Stimulated activated CD8-positive, alpha-beta memory T cell treated with anti-CD3 and anti-CD28 coated beads, Interleukin-4, amount 100 ng/mL, for 1 hour (primary cell): ENCODE measurements at places on chromosomes 5 and 9.

- no peak for DNase-seq
These were observed 5.5 kb upstream of the TNIP1 start for GRCh38 chr5:151086192-151086869.

DNA sequence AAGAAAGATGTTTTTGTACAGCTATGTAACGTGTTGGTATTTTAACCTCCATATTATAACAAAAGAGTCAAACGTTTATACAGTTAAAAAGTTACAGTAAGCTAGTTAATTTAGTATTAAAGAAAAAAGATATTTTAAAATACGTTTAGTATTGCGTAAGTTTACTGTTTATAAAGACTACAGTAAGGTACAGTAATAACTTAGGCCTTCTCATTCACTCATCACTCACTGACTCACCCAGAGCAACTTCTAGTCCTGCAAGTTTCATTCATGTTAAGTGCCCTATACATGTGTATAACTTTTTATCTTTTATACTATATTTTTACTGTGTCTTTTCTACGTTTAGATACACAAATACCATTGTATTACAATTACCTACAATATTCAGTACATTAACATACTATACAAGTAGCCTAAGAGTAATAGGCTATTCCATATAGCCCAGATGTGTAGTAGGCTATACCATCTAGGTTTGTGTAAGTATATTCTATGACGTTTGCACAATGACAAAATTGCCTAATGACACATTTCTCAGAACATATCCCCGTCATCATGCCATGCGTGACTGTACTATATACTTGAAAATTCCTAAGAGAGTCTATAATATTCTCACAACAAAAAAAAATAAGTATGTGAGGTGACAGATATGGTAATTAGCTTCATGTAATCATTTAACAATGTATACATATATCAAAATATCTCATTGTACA, 33.8 kb downstream of the ERP44 start:
- no peak for DNase-seq

DNA sequence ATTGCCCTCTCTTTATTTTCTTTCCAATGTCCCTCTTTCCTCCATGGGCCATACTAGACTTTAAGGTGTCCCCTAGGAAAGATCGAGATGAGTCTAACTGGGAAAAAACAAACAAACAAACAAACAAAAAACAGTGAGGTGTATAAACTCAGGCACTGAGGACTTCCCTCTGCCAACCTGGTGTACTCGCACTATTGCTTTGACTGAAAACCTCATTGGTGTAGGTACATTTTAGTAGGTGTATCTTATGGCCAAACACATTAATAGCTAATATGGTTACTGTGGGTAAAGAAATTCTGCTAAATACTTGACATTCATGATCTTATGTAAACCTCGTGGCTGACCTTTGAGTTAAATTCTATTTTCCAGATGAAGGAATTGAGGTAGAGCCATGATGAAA, 74.3 kb downstream of the TNC start:
- DNase-seq = no peak

DNA sequence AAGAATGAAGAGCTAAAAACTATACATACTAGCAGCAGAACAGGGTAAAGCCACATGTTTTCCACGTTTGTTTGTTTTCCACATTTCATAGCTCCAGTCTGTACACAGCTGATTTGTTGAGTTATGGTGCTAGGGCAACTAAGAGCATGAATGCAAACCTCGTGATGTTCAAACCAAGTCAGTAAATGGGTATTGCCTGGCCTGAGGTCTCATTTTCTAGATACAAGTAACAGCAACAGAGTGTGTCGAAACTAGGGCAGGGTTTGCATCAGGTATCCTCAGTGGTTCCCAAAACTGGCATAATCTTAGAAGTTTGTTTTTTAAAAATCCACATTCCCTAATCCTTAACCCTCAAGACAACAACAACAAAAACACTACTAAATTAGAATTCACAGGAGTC, 89.3 kb downstream of the CEMIP2 start:
- DNase-seq = no peak

DNA sequence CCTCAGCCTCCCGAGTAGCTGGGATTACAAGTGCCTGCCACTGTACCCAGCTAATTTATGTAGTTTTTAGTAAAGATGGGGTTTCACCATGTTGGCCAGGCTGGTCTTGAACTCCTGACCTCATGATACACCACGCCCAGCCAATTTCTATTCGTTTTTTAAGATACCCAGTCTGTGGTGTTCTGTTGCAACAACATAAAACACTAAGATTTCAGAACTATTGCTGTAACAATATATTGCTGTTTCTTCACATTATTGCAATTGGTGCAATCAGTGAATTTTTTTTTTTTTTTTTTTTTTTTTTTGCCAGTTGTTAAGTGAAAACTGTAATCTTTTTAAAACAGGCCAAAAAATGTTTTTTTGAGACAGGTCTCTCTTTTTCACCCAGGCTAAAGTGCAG, 9.9 kb downstream of the SRP19 start:
- DNase-seq = no peak
